M059J (cell line): ENCODE measurements at places on chromosomes 7 and 10.

- no peak for DNase-seq
Measured at GRCh38 chr7:126605056-126605455, 647.7 kb downstream of the GRM8 start.

GRCh38 chr7:94655848-94656657 lies at the start of gene SGCE:
TSS of gene SGCE (minus strand) at chr7:94656133. CDS start at chr7:94656098, 35 bp downstream.
- peak; percentile 79 for DNase-seq

DNA sequence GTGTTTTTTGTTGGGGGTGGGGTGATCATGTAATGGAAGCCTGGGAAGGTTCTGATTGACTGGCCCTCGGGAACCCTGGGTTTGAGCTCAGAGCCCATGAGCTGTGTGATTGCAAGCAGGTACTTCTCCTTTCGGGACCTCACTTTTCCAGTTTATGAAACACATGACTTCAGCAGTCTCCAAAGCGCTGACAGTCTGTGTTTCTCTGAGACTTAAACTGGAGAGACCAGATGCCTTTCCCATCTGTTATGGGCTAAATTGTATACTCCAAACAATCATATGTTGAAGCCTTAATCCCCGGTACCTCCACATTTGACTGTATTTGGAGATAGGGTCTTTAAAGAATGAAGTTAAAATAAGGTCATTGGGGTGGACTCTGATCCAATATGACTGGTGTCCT lies 493.6 kb downstream of the GALNT17 start:
- DNase-seq, result no peak

- no peak for DNase-seq
Measured at GRCh38 chr7:146528581-146528980, 412.0 kb downstream of the CNTNAP2 start.

DNA sequence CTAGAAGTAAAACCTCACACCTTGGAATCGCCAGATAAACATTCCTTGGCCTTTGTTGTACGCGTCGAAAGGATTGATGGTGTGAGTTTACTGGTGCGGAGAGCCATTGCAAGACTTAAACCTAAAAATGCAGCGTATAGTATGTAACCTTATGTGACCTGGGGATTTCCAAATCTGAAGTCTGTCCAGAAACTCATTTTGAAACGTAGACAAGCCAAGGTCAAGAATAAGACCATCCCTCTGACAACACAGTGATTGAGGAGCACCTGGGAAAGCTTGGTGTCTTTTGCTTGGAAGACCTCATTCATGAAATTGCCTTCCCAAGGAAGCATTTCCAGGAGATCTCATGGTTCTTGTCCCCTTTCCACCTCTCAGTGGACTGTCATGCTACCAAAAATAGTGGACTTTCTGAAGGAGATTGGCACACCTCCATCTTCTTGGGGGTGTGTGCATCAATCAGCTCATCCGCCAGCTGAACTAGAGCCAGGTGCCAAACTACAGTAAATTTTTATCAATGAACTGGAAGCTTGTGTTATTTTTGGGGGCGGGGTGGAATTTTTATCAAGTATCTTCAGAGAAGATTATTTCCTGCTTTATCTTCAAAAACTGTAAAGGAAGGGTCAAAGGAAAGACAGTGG lies 8.1 kb downstream of the POR start:
- no peak for DNase-seq

- no peak for DNase-seq
Measured at GRCh38 chr10:102191956-102192355, 34.1 kb upstream of the ELOVL3 start.

DNA sequence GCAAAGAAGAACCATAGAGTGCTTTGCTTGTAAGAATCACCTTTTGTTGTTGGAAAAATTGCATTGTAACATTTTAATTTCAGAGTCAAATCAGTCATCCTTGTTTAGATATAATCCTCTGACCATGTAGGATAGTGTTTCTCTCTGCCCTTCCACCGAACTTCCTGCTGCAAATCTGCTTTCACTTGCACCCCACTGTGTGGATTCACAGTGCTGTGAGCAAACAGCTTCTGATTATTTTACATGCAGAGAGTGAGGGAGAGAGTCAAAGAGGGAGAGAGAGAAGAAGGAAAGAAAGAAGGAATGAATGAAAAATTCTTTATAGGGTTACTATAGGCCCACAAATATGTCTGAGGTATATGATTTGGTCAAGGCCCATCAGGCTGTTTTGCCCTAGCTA lies 30.0 kb upstream of the SEM1 start:
- DNase-seq, result no peak

GRCh38 chr10:109894516-109894915 lies 28.8 kb downstream of the XPNPEP1 start:
- peak; percentile 30 for DNase-seq

- peak; percentile 79 for DNase-seq
Measured at GRCh38 chr7:15801551-15801950, 115.1 kb upstream of the MEOX2 start.

DNA sequence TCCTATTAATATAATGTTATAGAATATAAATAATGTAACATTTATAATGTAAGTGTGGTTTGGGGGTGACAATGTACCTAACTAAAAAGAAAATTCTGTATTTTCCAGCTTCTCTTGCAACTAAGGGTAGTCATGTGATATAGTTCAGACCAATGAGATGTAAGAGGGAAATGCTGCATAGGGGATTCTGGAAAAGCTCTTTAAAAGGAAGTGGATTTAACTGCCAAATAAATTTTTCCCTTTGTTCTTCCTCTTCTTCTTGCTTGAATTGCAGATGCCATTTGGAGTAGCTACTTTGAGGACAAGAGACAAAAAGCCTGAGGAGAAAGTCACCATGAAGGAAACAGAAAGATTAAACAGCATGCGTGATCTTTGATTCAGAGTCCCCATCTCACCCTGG lies 194.3 kb downstream of the PTEN start:
- DNase-seq, result no peak

GRCh38 chr10:121947343-121948330 lies 19.8 kb upstream of the ATE1 start:
- DNase-seq, result no peak

- DNase-seq, result no peak
Measured at GRCh38 chr10:9311702-9312499, 1257.4 kb downstream of the GATA3 start.

- peak; percentile 8 for DNase-seq
Measured at GRCh38 chr7:130409067-130409711, 28.9 kb downstream of the CPA1 start.

DNA sequence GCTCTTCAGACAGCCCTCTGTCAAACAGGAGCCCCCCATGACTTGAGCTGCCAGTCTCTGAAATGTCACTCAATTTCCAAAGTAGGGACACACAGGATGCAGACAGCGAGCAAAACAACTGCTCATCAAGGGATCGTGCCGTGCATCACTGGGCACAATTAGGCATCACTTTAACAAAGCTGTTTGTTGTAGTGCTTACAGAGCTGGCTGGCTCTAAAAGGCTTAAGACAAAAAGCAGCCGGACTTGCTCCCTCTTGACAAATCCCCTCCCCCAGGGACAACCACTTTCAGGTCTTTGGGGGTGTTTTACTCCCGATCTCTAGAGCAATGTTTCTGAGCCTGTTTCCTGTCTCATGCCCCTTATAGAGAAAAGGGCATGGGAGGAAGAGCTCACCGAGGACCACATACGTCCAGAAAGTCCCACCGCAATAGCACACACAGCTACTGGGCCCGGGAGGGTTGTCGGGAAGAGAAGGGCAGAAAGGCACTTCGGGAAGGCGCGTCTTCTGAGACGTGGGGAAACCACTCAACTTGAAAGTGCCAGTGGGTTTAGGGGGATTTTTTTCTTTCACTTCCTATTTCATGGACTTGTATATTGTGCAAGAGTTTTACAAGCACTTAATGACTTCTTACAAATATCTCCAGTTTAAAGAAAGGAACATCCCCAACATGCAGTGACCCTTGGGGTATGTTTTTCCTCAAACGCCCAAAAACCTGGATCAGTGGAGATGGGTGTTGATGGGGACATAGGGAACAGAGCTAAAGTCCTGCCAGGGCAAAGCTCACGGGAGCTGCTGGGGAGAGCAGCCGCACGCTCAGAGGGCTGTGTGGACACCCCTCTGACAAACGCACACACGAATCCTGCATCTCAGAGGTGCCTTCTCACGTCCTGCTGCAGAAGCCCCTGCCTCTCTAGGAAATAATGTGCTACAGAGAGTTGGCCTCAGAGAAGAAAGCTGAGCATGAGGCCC lies 27.1 kb downstream of the LRRC20 start:
- DNase-seq, result no peak

- no peak for DNase-seq
Measured at GRCh38 chr7:131536361-131536849, 20.0 kb downstream of the PODXL start.

- DNase-seq, result peak; percentile 96
Measured at GRCh38 chr7:22666732-22667131, 60.3 kb upstream of the IL6 start.

- DNase-seq, result no peak
Measured at GRCh38 chr10:86413046-86413728, 46.6 kb upstream of the GRID1 start.

DNA sequence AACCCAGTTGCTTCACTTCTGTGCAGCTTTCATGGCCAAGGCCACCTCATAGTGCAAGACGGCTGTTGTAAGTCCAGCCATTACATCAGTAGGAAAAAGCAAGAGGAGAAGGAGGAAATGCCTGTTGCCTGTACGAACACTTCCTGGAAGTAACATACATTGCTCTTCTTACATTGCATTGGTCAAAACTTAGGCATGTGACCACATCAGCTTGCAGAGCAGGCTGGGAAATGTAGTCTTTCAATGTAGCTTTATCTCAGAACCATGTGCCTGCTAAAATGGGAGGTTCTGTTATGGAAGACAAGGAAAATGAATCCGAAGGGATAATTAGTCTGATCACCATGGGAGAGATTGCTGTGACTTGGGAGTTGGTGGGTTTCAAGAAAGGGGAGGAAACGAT lies 4.3 kb downstream of the SLC29A3 start:
- no peak for DNase-seq

- DNase-seq, result peak; percentile 77
Measured at GRCh38 chr10:120607710-120608703, 151.0 kb downstream of the PLPP4 start.

- peak; percentile 68 for DNase-seq
Measured at GRCh38 chr10:22740180-22740579, 25.8 kb upstream of the PIP4K2A start.

DNA sequence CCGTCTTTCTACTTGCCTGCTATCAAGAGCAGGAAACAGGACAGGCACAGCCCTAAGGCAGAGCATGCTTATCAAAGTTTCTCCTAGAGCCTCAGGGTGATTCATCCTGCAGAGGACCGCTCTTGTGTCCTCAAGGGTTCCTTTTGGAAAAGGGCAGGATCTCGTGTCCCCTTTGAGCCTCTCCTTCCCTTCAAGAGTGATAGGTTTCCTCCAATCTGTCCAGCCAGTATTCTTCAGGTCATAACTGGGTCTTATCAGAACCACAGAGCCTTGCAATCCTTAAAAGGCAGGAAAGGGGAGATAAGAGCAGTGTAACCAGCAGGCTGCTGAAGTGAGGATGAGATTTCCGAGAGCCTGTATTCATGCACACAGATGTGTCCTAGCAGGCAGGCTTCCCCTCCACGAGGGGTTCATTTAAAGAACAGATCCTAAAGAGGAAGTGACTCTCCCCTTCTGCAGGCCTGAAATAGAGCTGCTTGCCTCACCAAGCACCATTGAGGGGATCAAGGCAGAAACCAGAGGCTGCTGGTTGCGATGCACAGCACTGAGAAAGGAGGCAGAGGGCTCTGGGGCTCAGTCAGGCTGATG lies 90.5 kb upstream of the SVIL start:
- peak; percentile 12 for DNase-seq

DNA sequence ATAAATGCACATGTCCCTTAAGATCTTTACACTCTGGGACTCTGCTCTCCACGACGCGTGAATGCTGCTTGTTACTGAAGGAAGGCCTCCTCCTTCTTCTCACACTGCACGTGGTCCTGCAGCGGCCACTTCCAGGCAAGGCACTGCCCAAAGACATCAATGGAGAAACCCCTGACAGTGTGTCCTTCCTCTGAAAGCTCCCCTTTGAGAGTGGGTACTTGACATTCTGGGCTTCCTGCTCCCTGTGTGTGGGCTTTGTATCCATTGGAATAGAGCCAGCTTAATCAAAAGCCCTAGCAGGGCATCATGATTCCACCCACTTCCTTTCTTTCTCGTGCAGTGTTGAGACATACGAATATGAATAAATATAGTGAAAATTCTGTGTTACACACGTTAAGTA lies 69.7 kb upstream of the STK17A start:
- no peak for DNase-seq

GRCh38 chr7:84722086-84722485 lies 464.8 kb downstream of the SEMA3D start:
- no peak for DNase-seq

- DNase-seq, result peak; percentile 41
Measured at GRCh38 chr7:19051767-19052375, 65.6 kb downstream of the TWIST1 start.

GRCh38 chr10:88838766-88839350 lies 12.8 kb downstream of the ANKRD22 start:
- no peak for DNase-seq

DNA sequence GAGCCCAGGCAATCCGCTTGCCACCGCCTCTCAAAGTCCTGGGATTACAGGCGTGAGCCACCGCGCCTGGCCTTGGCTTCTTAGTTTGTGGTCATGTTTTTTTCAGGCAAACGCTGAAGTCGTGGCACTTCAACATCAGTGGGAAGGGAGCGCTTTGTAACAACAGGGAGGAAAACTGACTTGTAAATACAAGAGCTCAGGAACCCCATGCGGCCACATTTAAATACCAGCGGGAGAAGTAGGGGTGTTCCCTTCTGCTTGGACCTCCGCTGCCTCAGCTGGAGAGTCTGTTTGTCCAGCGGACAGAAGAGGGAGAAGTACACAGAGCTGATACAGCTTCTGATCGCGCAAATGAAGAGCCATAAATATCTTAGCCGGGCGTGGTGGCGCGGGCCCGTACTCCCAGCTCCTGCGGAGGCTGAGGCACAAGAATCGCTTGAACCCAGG lies 108.7 kb upstream of the KMT2C start:
- no peak for DNase-seq

DNA sequence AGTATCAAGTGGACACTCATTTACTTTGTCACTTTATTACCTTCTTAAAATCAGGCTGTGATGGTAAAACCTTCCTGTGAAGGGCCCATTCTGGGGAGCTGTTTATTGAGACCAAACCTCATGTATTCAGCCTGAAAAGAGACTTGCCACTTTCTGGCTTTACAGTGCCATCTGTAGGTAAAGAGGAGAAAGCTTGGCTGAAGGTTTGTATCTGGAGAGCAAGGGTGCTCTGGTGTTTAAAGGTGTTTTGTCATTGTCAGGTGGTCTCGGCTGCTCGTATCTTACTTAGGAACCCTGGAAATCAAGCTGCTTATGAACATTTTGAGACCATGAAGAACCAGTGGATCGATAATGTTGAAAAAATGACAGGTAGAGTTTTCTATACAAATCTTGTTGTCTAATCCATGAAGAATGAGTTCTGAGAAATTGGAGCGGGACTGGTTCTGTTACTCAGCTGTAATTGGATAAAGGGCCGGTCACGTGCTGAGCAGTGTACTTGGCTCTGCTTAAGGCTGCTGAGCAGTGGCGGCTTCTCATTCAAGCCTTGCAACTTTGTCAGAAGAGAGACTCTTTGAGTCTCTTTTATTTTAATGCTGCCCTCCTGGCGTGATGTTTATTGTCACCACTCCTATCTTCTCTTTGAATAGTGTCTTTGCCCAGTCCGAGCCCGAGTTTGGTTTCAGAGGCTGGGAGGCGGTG lies 46.9 kb downstream of the AP3M1 start:
- DNase-seq, result peak; percentile 32

GRCh38 chr10:77825965-77826364 lies 100.6 kb downstream of the DLG5 start:
- DNase-seq, result no peak

- DNase-seq, result no peak
Measured at GRCh38 chr7:93757426-93757825, 133.1 kb downstream of the TFPI2 start.

- peak; percentile 77 for DNase-seq
Measured at GRCh38 chr10:17643339-17643754, 604 bp upstream of the STAM start.

GRCh38 chr10:74738542-74738941 lies 87.9 kb upstream of the KAT6B start:
- DNase-seq, result no peak
